ENCODE measurements at places on chromosomes 5 and 9.

DNA sequence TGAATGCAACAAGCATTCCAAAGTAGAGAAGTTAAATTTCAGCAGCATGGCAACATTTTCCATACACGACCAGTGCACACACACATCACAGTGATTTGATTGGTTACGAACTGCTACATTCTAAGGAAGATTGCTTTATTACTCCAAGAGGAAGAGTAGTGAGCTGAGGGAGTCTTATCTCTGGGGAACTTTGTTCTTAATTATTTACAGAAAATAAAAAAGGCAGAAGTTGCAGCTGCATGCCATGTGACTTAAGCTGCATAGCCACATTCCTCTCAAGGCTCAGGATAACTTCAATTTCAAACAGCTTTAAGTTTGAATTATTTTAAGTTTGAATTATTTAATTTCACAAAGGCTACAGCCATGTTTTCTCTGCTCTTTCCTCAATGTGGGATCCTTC, 71.6 kb upstream of the HSPB3 start:
- no peak for DNase-seq

DNA sequence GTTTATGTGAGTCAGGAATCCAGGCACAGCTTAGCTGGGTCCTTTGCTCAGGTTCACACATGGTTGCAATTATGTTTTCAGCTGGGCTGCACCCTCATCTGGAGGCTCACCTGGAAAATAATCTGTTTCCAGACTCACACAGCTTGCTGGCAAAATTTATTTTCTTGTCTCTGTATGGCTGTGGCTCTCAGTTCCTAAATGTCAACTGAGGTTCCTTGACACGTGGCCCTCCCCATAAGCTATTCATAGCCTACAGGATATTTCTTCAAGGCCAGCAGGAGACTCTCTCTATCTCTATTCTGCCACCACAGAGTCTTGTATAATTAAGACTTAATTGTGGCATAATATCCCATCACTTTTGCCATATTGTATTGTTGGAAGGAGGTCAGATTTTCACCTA, 732.0 kb downstream of the CDH18 start:
- no peak for DNase-seq

- DNase-seq, result no peak
These were observed 357.4 kb upstream of the SGCD start for GRCh38 chr5:155969537-155969936.

GRCh38 chr9:136551401-136552116, 5.7 kb upstream of the NOTCH1 start:
- DNase-seq, result no peak

DNA sequence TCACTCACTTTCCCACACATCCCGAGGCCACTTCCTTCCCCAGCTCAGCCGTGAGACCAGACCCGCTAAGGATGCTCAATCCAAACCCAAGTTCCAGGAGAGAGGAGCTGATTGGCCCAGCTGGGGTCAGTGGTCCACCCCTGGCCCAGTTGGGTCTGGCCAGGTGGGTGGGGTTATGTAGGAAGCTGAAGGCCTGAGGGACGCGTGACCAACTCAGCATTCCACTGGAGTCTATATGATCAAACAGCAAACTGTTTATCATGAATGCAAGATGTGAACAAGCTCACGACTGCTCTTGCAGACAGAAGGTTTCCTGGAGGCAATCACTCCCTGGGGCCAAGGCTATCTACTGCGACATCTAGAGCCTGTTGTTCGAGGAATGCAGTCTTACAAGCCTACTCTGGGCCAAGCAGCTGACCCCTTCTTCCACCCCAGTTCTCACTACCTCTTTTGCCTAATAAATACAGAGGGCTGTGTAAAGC, 4.9 kb upstream of the RAPGEF1 start:
- DNase-seq, result no peak

DNA sequence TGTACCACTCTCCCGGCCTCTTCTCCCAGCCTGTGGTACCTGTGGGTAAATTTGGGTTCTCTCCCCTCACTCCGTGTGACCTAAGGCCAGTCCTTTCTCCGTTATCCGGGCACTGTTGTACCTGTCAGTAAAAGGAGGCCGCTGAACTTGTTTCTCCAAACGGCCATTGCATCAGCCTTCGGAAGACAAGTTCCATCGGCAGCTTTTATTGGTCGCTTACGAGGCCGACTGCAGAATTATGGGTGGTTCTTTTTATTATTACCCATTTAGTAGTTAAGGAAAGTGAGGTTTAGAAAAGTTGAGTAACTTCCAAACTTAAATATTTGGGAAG, 558 bp downstream of the GRPEL2 start:
- no peak for DNase-seq

- no peak for DNase-seq
These were observed 40.2 kb upstream of the OR13F1 start for GRCh38 chr9:104463864-104464263.

GRCh38 chr9:33244137-33244784, 4.3 kb downstream of the SPINK4 start:
- DNase-seq, result no peak

- no peak for DNase-seq
These were observed 141.1 kb upstream of the DAP start for GRCh38 chr5:10902145-10902544.

DNA sequence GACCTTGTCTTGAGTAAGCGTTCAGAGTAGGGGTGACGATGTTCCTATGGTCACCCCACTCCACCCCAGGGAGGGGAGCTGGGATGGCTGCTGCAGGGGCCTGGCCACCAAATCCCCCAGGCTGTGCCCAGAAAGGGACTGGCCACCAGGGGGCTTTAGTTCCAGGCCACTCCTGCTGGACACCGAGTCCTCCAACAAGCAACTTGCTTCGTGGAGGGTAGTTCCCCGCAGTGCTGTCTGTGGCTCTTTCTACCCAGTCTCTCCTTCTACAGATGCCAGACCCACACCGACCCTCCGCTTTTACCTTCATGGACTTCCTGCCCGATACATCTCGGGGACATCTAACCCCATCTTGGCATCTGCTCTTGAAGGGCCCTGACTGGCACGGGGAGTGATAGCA, 35.7 kb upstream of the GABRP start:
- DNase-seq, result no peak

DNA sequence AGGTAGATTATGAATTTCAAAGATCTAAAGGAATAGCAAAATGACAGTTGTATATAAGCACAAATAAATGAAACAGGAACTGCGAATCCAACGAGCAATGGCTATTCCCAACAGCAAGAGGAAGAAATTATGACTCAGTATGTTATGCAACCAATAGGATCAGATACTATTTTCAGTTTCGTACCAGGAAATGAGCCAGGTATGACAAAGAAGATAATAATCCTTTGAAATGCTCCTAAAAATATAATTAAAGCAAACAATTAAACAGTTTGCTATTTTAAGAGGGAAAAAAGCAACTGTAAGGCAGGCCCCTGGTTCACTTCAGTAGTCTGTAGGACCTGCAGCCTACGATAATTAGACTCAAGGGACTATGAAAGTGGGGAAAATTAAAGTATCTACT, 58.9 kb downstream of the AUH start:
- no peak for DNase-seq

DNA sequence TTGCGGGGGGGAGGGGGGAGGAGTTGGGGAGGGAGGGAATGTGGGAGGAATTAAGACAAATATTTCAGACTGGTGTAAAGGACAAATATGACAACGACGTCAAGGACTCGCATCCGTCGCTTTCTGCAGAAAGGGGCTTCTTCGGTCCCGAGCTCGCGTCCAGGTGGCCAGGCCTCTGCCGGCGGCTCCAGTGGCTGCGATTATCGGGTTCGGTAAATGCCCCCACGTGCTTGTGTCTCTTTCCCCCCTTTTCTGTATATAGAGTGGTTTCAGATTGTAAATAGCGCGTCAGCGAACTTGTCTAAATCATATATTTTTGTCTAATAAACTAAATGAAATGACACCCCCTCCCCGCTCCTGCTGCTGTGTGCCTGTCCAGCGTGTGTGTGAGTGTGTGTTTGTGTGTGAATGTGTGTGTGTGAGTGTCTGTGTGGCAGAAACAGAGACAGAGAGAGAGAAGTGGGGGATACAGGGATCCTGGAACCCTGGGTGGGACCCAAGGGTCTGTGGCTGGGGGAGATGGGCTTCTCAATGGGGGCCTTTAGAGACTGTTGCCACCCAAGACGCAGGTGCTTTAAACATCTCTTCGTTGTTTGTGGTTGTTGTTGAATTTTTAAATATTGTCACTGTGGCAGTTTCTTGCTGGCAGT, 5.6 kb downstream of the IRX1 start:
- no peak for DNase-seq

- no peak for DNase-seq
These were observed 141.1 kb upstream of the RASEF start for GRCh38 chr9:83204047-83204446.

DNA sequence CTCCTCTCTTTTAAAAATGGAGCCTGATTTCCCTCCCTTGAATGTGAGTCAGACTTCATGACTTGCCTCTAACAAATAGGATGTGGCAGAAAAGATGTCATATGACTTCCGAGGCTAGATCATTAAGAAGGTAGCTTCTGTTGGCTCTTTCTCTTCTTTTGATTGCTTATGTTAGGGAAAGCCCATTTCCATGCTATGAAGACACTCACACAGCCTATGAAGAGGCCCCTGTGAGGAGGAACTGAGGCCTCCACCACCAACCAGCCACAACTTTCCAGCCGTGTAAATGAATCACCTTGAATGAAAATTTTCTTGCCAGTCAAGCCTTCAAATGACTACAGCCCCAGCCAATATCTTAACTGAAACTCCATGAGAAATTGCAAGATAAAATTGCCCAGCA, 413.4 kb downstream of the TMEM38B start:
- DNase-seq, result no peak

- no peak for DNase-seq
These were observed 367.7 kb upstream of the PRR16 start for GRCh38 chr5:120096413-120096812.

Data from natural killer cell (primary cell).